ENCODE measurements at places on chromosomes 6 and 20. TPM values are rescaled to one million over a fixed set of nuclear protein-coding genes. Genes with fewer than 3 reads are reported as not detected.

GRCh38 chr6:25223490-25223991, 55.6 kb upstream of the CARMIL1 start:
- no peak overlapping the region for H3K27ac ChIP-seq
- peaks cover 12% of the 10 kb centered on the region for H3K4me1 ChIP-seq
- H3K27me3 ChIP-seq = peaks cover 2% of the 10 kb centered on the region
- DNase-seq = peak; percentile 86

The C6orf163 gene
- 1.9 TPM for total RNA-seq

DNA sequence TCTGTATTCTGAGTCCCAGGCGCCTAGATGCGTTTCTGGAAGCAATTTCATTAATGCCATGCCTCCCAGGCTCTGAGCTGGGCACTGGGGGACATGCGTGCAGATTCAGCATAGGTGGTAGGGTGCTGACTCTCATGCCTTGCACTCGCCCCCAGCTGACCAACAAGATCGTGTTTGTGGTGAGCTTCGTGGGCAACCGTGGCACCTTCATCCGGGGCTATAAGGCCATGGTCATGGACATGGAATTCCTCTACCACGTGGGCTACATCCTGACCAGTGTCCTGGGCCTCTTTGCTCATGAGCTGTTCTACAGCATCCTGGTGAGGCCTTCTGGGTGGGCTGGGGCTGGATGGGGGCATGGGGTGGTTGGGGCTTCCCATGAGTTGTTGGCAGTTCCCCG, 21.6 kb downstream of the UQCC2 start:
- no peaks in the 10 kb centered on the region for H3K27me3 ChIP-seq
- H3K27ac ChIP-seq = no peak overlapping the region
- H3K36me3 ChIP-seq = peaks cover 65% of the 10 kb centered on the region
- DNase-seq = no peak

DNA sequence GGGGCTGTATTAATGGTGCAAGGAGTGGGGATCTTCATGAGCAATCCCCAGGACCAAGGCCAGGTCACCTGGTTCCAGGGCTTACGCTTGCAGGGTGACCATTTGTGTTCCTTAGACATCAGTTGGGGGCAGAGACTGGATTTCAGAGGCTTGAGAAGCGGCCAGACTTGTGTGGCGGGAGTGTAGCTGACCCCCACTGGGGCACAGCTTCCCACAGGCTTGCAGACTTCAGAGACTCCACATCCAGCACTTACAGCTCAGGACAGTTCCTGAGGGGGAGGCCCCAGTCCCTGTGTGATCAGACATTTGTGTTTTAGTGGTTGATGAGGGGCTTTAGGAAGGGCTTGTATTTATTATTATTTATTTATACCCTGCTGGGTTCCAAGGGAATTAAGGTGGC, 15.3 kb downstream of the TJAP1 start:
- peaks cover 16% of the 10 kb centered on the region for H3K4me1 ChIP-seq
- DNase-seq = no peak
- H3K27ac ChIP-seq = no peak overlapping the region
- no peaks in the 10 kb centered on the region for H3K27me3 ChIP-seq

DNA sequence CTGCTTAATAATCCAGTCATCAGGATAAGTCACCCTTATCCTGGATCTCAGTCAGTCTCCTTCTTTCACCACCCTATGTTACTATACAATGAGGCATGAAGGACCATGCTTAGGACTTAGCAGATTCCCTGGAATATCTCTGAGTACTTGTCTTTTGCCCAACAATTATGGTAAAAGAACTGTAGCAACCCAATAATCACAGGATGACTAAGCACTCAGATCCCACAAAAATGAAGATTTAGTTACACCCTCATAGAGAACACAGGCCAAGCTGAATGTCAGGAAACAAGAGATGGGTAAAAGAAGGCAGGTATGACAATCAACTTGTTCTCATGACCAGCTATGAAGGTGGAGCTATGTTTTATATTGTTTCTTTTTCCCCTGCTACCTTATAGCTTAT, 91.4 kb downstream of the EDN1 start:
- no peaks in the 10 kb centered on the region for H3K27me3 ChIP-seq
- H3K36me3 ChIP-seq = no peaks in the 10 kb centered on the region
- H3K4me3 ChIP-seq = no peak overlapping the region
- no peak overlapping the region for H3K27ac ChIP-seq
- no peak for DNase-seq

- no peak for DNase-seq
- H3K36me3 ChIP-seq = no peaks in the 10 kb centered on the region
- no peaks in the 10 kb centered on the region for H3K4me1 ChIP-seq
These were observed 124.1 kb downstream of the FOXA2 start for GRCh38 chr20:22460231-22460630.

GRCh38 chr6:10381133-10381829, 33.6 kb downstream of the TFAP2A start:
- DNase-seq = no peak
- peaks cover 2% of the 10 kb centered on the region for H3K36me3 ChIP-seq
- H3K27me3 ChIP-seq = peaks cover 56% of the 10 kb centered on the region

DNA sequence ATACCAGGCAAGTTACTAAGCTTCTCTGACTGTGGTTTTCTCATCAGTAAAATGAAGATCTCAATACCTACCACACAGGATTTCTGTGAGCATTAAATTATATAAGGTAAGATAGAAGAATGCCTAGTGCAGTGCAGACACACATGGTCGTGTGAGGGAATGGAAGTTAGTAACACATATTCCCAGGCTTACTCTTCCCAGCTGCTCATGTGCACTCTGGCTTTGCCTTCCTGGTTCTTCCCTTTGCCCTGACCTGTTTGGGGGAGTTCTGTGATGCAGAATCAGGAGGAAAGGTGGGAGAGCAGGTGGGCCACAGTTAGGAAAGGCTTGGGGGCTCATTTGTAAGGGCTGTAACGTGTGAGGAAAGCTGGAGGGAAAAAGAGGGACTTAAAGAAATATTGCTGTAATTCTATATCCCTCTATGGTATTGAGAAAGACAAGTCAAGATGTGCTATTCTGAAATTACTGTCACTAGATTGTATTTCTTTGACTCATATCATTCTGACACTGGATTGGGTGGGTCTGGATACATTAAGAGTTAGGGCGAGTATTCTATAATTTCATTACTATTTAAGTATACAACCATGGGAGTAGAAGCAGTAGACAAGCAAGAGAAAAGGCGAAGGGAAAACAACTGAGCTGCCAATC, 47.7 kb downstream of the FYN start:
- H3K27ac ChIP-seq = peak overlapping the region; percentile 91
- peaks cover 58% of the 10 kb centered on the region for H3K36me3 ChIP-seq
- no peaks in the 10 kb centered on the region for H3K27me3 ChIP-seq
- H3K4me1 ChIP-seq = peaks cover 74% of the 10 kb centered on the region
- peak overlapping the region; percentile 36 for H3K4me3 ChIP-seq
- peak; percentile 54 for DNase-seq

DNA sequence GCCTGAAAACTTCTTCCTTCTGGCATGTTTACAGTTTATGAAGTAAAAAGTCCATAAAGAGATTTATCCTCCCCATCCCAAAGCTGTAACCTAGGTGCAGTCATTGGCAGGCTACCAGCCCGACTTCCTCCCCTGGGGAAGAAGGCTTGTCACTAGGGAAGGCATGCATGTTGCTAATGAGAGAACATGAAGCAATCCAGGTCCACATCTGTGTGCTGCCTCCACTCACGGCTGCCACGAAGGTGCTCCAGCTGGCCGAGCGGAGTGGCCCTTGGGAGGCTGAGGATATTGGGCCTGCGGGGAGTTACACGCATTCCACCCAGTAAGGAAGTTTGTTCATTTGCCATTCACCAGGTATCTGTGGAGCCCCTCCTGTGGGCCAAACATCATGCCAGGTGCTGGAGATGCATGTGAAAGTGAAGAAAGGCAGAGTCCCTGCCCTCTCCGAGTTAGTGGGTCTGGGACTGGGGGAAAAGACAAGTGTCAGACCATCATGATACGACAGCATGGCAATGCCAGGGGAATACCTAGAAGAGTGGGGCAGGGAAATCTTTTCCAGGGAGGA, 257.0 kb downstream of the NRN1 start:
- no peaks in the 10 kb centered on the region for H3K36me3 ChIP-seq
- no peak for DNase-seq
- no peaks in the 10 kb centered on the region for H3K27me3 ChIP-seq
- H3K27ac ChIP-seq = no peak overlapping the region
- H3K4me3 ChIP-seq = no peak overlapping the region

DNA sequence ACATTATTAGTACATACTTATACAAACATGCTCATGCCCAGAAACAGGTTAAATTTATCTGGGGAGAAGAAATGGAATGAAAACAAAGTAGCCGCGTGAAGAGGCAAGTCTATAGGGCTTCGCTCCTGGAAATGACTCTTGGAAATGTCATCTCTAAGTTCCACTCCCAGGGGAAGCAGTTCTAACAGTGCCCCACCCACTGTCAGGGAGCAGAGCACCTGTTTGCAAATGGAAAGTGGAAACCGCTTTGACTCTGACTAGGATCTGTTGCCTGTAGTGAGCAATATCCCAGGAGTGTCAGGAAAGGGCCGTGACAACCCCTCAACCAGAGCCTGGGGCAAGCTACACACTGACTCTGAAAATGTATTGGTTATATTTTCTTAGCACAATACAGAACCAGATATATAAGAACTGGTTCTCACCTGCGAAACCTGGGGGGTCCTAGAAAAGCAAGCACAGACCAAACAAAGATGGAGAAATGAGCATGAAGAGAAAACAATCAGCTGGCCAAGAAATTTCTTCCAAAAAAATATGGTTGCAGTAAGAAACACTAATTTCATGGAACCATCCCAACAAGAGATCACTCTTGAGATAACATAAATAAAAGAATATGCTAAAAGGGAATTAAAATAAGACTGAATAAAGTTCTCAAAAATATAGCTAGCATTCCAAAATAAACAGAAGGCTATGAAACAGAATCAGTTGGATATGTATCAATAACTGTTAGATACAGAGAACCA, 47.5 kb upstream of the CRISP1 start:
- DNase-seq = no peak
- H3K4me3 ChIP-seq = no peak overlapping the region
- no peaks in the 10 kb centered on the region for H3K4me1 ChIP-seq
- no peaks in the 10 kb centered on the region for H3K36me3 ChIP-seq
- no peaks in the 10 kb centered on the region for H3K27me3 ChIP-seq
- no peak overlapping the region for H3K27ac ChIP-seq

- no peaks in the 10 kb centered on the region for H3K36me3 ChIP-seq
- H3K27me3 ChIP-seq = peaks cover 8% of the 10 kb centered on the region
- no peaks in the 10 kb centered on the region for H3K4me1 ChIP-seq
- DNase-seq = no peak
These were observed 2.0 kb downstream of the TDRD6 start for GRCh38 chr6:46689657-46690056.

The ZNF133 gene
- 10.2 TPM for total RNA-seq

GRCh38 chr6:11413117-11413687, 124.3 kb upstream of the TMEM170B start:
- no peaks in the 10 kb centered on the region for H3K36me3 ChIP-seq
- H3K4me1 ChIP-seq = peaks cover 48% of the 10 kb centered on the region
- peak overlapping the region; percentile 54 for H3K4me3 ChIP-seq

- peaks cover 18% of the 10 kb centered on the region for H3K36me3 ChIP-seq
- peaks cover 18% of the 10 kb centered on the region for H3K4me1 ChIP-seq
- H3K27ac ChIP-seq = no peak overlapping the region
- H3K4me3 ChIP-seq = no peak overlapping the region
- DNase-seq = no peak
- no peaks in the 10 kb centered on the region for H3K27me3 ChIP-seq
These were observed 17.1 kb upstream of the ASF1A start for GRCh38 chr6:118876814-118877213.

GRCh38 chr6:151058021-151058733, 181.6 kb upstream of the AKAP12 start:
- H3K4me1 ChIP-seq = no peaks in the 10 kb centered on the region
- H3K36me3 ChIP-seq = peaks cover 5% of the 10 kb centered on the region
- no peak overlapping the region for H3K4me3 ChIP-seq
- no peak for DNase-seq

GRCh38 chr6:157134402-157135047, 188.8 kb downstream of the TMEM242 start:
- peaks cover 9% of the 10 kb centered on the region for H3K4me1 ChIP-seq
- no peak overlapping the region for H3K27ac ChIP-seq
- no peak overlapping the region for H3K4me3 ChIP-seq
- H3K27me3 ChIP-seq = no peaks in the 10 kb centered on the region

- H3K27me3 ChIP-seq = peaks cover 2% of the 10 kb centered on the region
- H3K27ac ChIP-seq = no peak overlapping the region
- no peak overlapping the region for H3K4me3 ChIP-seq
- no peaks in the 10 kb centered on the region for H3K36me3 ChIP-seq
- H3K4me1 ChIP-seq = no peaks in the 10 kb centered on the region
These were observed 31.2 kb downstream of the SPDEF start for GRCh38 chr6:34524971-34525370.

The MACROD2 gene
- total RNA-seq = not detected

DNA sequence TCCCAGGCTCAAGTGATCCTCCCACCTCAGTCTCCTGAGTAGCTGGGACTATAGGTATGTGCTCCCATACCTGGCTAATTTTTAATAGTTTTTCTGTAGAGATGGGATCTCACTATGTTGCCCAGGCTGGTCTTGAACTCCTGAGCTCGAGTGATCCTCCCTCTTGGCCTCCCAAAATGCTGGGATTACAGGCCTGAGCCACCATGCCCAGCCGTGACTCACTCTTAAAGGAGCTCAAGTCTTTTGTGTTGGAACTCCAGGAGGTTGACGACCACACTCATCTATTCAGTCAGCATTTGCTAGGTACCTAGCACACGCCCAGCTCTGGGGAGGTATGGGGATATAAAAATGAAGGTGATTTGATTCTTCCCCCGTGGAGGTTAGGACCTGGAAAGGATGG, 62.8 kb downstream of the UTRN start:
- peaks cover 12% of the 10 kb centered on the region for H3K36me3 ChIP-seq
- H3K4me1 ChIP-seq = peaks cover 67% of the 10 kb centered on the region
- peak overlapping the region; percentile 59 for H3K4me3 ChIP-seq
- H3K27ac ChIP-seq = peak overlapping the region; percentile 82
- H3K27me3 ChIP-seq = no peaks in the 10 kb centered on the region

DNA sequence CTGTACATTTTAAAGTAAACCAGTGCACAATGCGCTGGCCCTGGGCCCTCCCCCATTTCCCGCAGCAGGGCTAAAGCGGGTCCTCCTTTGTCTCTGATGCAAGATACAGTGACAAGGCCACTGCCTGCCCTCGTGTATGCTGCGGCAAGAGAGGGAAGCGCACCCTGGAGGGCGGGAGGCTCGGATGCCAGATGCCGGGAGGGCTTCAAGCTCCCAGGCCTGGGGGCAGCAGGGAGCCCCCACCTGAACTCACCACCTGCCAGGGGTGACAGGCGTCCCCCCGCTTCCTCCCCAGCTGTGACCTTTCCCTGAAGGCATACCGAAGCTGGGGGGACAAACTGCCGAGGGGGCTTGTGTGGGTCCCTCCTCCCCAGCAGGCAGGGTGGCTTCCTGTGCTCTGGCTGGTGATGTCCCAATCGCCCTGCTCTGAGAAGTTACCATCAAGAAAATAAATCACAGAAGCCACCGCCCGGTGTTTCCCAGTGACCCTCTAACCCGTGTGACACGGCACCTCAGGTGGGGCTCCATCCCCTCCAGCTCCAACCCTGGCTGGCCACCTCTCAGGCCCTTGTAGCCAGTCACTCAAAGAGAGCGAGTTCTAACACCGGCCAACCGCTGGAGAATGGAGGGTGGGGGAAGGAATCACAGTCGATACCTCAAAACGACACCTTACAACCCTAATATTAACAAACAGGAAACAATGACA, 203.3 kb downstream of the PREX1 start:
- no peaks in the 10 kb centered on the region for H3K27me3 ChIP-seq
- H3K27ac ChIP-seq = no peak overlapping the region
- no peak overlapping the region for H3K4me3 ChIP-seq
- peaks cover 12% of the 10 kb centered on the region for H3K4me1 ChIP-seq
- peaks cover 30% of the 10 kb centered on the region for H3K36me3 ChIP-seq
